ENCODE measurements at places on chromosomes 7 and 10. TPM values are rescaled to one million over a fixed set of nuclear protein-coding genes. Genes with fewer than 3 reads are reported as not detected.

Gene NUP42
- 24.7 TPM for total RNA-seq

Gene RHBDD2
- 73.7 TPM for total RNA-seq

Gene HOXA1
- total RNA-seq: 3.6 TPM

Gene ZNF485
- 1.7 TPM for total RNA-seq

Gene PNLIPRP1
- not detected for total RNA-seq

Gene BAMBI
- 9.3 TPM for total RNA-seq

Gene LBX1
- not detected for total RNA-seq

Gene GIMAP7
- not detected for total RNA-seq

Gene FKBP9
- 109 TPM for total RNA-seq

Gene SPDYE2B
- total RNA-seq: not detected

Gene PNLIPRP2
- 0.11 TPM for total RNA-seq

Gene FRMD4A
- total RNA-seq: 3.0 TPM

Gene KCP
- 0.22 TPM for total RNA-seq

Gene WDR91
- total RNA-seq: 7.4 TPM

Gene CALCR
- total RNA-seq: 0.05 TPM

Gene TMEM176A
- 0.09 TPM for total RNA-seq

Gene AUTS2
- 5.2 TPM for total RNA-seq

Gene LDB3
- 0.18 TPM for total RNA-seq

Gene TDRD1
- not detected for total RNA-seq

Gene ACTL6B
- total RNA-seq: not detected

Measured in A549 treated with dexamethasone at 1 μM for 4 hours (cell line).